ENCODE measurements at places on chromosomes 3 and 15.
A peak's percentile ranks its signal among the peaks of the same experiment; 100 is the strongest.

DNA sequence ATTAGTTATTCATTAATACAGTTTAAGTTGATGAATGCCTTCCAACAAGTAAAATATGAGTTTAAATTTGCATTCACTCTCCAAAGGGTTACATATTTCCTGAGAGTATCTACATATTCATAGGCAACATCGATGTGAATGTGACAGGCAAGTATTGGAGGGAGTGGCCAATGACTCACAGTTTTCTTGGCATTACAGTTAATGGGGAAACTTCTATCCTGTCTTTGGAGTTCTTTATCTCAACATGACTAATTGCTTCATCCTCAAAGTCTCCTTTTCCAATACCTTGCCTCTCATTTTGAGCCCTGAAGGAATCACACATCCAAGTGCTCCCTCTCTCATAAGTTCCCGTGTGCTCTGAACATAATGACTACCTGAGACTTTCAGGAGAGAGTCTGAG is 439.7 kb upstream of the FRG2C start:
- DNase-seq: no peak

- no peak for DNase-seq
These were observed 314.9 kb downstream of the TLE3 start for GRCh38 chr15:69782809-69783208.

DNA sequence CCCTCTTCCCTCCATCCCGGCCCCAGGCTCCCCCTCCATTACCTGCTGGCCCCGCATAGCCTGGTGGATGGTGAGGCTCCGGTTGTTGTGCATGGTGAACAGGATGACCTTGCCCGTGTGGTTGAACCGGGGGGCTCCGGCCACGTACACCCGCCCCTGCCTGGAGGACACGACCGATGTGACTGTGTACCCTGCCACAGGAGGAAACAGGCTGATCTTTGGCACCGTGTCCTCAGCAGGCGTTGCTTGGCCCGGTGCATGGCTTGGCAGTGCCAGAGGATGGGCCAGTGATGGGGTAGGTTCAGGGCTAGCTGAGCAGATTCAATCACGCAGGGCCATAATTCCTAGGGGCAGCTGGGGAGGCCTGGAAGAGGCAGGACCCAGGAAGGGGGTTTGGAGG is 58.1 kb downstream of the FEM1B start:
- DNase-seq: no peak

DNA sequence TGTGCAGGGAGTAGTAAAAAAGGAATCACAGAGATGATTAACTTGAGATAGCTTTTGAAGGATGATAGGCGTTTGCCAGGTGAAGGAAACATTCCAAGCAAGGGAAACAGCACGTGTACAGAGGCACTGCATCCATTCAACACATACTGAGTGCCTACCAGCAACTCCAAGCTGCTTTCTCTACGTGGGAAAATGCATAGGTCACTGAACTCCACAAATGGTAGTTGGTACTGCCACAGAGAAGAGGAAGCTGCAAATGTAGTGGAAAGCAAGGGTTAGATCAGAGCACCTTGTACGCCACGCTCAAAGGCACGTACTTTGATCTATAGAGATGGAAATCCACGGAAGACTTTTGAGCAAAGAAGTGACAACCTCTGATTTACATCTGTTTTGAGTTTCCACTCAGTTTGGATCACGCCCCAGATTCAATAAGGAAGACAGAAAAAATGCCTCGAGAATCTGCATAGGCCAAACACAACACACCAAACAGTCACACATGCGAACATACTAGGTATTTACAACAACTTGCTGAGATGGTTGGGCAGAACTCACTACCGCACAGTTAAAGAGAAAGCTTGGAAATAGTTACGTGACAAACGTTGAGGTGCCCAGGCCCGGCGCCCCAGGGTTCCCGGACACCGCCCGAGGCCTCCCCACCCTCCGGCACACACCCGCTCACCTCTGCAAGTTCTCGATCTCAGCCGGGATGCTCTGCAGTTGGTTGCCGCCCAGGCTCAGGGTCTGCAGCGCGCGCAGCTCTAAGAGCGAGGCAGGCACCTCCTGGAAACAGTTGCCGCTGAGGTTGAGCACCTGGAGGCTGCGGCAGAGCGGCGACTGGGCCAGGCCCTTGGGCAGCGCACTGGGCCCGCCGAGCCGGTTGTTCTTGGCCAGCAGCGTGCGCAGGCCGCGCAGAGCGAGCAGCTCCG is 826 bp downstream of the LRRC58 start:
- peak; percentile 59 for DNase-seq

GRCh38 chr3:37256447-37256846 is 82.1 kb upstream of the LRRFIP2 start:
- DNase-seq: peak; percentile 11

GRCh38 chr3:189324538-189325138 is 152.9 kb downstream of the TPRG1 start:
- DNase-seq: peak; percentile 88

- no peak for DNase-seq
These were observed 375.3 kb downstream of the TBC1D5 start for GRCh38 chr3:17367171-17367570.

DNA sequence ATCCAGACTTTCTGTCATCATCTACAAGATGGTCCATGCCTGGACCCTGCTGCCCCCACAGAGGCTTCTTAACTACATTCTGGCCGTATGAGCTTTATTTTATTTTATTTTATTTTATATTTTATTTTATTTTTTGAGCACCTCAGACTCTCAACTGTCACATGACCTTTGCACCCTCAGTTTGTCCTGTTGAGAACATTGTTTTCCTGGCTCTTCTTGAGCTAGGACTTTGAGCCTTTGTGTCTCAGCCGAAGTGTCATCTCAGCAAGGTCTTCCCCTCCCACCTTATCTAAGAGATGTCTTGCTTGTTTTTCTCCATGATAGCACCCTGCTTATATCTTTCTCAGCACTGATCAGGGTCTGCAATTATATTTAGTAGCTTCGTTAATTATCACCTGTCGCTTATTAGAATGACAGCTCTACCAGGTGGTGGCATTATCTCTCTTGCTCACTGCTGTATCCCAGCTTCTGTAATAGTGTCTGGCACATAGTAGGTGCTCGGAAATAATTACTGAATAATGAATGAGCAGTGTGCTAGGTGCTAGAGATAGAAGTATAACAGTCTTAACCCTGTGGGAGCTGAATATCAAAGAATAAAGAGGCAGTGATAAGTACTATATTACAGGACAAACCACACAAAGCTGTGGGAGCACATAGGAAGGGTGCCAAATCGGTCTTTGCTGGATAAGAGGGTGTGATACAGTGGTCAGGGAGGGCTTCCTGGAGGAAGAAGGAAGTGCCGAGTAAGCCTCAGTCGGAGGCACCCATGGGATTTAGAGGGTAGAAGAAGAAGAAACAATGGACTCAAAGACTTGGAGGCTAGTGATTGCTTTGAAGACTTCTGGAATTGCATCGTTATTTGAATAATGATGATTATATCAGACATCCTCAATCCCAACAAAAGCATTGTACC is 136.2 kb downstream of the ITPR1 start:
- DNase-seq: no peak

DNA sequence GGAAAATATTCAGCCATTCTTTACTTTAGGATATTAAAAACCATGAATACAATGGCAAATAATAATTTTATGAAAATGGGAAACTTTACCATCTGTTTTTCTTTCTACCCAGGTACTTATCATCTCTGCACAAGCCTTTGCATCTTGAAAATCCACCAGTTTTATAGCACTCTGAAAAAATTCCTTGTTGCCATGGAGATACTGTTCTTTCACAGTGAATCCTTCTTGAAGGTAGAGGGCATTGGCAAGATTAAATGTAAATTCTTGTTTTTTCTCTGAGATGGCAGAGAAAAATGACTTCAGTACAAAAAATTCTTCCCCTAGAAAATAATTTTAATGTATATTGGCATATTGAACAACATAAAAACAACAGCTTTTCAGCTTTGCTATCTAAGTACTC is 6.9 kb downstream of the SERPINI2 start:
- no peak for DNase-seq

GRCh38 chr3:133853063-133853924 is 42.4 kb downstream of the RAB6B start:
- DNase-seq: no peak

DNA sequence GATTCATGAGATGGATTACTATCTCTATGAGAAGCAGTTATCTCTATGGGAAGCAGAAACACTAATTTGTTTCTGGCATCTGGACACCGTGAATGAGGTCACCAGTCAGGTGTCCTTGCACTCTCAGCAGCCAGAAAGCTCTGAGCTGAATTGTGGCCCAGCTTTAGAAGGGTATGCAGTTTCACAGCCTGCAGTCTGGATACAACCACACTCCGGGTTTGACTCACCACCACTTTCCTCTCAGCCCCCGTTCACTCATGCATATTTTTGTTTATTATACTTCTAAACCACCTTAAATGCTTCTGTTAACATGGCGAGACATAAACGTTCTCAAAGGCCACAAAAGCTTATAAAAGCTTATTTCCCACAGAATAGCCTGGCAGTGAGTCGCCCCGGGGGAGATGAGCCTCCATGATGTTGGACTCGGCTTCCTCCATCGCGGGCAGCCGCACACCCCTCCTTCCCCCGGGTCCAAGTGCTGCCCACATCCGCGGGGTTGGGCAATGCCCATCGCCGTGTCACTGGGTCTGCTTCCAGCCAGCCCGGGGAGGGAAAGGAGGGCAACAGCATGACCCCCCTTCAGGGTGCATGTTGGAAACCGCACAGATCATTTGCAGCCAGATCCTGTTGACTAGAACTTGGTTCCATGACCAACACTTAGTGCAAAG is 16.8 kb upstream of the SLC41A3 start:
- DNase-seq: no peak

GRCh38 chr15:60918234-60918959 is 310.7 kb downstream of the RORA start:
- DNase-seq: no peak

DNA sequence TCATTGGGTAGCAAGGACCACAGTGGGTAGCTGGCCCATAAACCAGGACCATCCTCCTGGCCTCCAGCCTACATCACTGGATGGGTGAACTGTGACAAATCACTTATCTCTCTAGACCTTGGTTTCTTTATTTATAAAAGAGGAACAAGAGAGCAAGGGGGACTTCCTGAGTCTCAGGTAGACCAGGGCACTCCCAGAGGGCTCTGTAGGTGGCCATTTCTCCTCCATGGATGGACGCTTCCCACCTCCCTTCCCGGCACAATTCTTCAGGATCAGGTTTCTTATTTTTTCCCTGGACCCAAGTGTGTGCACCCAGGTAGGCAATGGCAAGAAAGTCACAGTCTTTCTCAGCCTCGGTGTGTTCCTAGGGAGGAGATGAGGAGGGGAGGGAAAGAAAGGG is 41.4 kb upstream of the SPATA12 start:
- DNase-seq: no peak

DNA sequence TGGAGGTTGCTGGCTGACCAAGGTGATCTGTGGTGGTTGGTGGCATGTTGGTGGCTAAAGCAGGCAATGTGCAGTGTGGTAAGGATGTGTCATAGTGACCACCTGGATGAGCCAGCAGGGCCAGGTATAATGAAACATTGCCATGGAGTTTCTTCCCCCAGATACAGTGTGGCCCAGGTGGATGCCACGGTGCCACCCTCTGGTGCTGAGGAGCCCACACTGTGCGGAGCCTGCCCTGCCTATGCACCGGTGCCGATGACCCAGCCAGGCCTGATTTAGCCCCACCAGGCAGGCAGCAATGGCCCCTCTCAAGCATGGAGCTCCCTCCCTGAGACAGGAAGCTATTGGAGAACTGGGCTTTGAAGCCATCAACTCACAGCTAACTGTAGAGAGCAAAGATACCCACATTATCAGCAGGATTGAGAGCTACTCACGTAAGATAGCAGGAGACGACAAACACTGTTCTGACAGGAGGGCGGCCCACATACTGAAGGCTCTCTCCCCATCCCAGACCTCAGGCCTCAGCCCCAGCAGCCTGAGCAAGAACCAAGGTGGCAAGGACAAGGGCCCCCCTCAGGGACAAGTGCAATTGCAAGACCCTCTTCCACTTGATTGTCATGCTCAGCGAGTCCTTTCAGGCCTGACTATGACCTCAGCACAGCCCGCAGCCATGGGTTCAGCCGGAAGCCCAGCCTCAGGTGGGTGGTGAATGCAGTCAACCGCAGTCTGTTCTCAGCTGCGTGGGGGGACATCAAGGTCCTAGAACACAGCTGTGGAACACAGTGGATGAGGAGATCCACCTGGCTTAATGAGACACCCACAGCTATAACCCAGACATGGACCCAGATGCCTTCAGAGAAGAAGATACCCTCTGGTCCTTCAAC is 82.8 kb upstream of the CDV3 start:
- DNase-seq: peak; percentile 55

DNA sequence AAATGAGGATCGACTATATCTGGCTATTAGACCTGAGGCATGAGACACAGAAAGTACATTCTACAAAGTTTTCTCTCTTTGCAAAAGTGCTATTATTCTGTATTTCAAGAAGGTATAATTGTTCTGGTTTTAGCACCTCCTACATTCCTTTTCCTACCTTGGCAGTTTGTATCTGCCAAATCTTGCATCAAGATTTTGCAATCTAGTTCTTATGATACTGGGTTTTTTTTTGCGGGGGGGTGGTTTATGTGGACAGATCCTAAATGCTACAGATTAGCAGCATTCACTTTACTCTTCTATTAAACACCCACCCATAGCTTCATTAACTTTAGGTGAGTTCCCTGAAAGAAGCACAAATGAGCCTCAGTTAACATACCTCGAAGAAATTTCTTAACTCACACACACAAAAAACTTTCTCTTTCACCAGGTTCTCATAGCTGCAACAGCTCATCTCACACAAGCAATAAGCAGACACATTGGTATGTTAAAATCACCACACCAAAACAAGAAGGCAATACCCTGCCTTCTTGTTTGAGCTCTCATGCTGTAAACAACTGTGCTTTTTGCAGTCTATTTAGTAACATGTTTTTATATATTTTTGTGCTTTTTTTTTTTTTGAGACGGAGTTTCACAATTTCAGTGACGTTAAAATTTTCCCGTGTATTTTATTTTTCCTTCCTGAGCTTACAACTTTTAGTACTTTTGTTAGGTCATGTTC is 73.0 kb upstream of the VGLL4 start:
- no peak for DNase-seq

- DNase-seq: no peak
These were observed 11.8 kb upstream of the SLC6A11 start for GRCh38 chr3:10804183-10804648.

- DNase-seq: no peak
These were observed 51.0 kb upstream of the RAP2B start for GRCh38 chr3:153111016-153111415.

- DNase-seq: no peak
These were observed 13.2 kb downstream of the TKT start for GRCh38 chr3:53242642-53243041.

Measured in CD4-positive, alpha-beta T cell treated with Interleukin-12 subunit alpha and Interleukin-12 subunit beta, for 1 hour (primary cell).